Keratinocyte (primary cell): ENCODE measurements at places on chromosomes 1 and 21.

- no peak overlapping the region for H3K4me3 ChIP-seq
- no peaks in the 10 kb centered on the region for H3K4me1 ChIP-seq
- no peak for DNase-seq
- H3K27ac ChIP-seq = no peak overlapping the region
Observed at GRCh38 chr1:156936721-156937220, 16.3 kb downstream of the LRRC71 start.

GRCh38 chr1:182493063-182493462, 43.1 kb downstream of the RGSL1 start:
- no peak for DNase-seq
- no peak overlapping the region for H3K27ac ChIP-seq
- no peaks in the 10 kb centered on the region for H3K27me3 ChIP-seq
- H3K4me3 ChIP-seq = no peak overlapping the region
- H3K4me1 ChIP-seq = no peaks in the 10 kb centered on the region

- DNase-seq = no peak
- no peaks in the 10 kb centered on the region for H3K36me3 ChIP-seq
- H3K4me3 ChIP-seq = no peak overlapping the region
- no peaks in the 10 kb centered on the region for H3K4me1 ChIP-seq
- no peak overlapping the region for H3K27ac ChIP-seq
Observed at GRCh38 chr21:25387665-25388064, 219.6 kb downstream of the MRPL39 start.

DNA sequence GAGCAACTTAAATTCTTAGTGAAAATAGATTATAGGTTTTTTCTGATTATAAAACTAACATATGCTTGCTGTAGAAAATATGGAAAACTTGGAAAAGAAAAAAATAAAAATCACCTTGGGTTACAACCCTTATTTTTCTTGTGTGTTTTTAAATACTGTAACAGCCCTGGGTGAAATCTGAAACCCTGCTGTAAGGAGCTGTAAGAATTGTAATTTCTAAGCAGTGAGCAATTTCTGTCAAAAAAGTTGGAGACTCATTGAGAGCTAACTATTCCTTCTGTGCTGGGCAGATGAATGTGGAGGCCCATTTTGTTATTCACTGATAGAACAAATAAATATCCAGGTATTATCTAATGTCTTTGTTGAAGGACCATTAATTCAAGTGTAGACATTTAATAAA, 42.6 kb downstream of the ADCY10 start:
- H3K27ac ChIP-seq = no peak overlapping the region
- H3K36me3 ChIP-seq = no peaks in the 10 kb centered on the region
- H3K27me3 ChIP-seq = no peaks in the 10 kb centered on the region
- no peak overlapping the region for H3K4me3 ChIP-seq
- no peak for DNase-seq
